ENCODE measurements at places on chromosomes 4 and X.

- DNase-seq = no peak
Measured at GRCh38 chr4:188383180-188383579, 243.9 kb downstream of the TRIML1 start.

GRCh38 chrX:68934922-68935321 lies 106.1 kb downstream of the EFNB1 start:
- no peak for DNase-seq

GRCh38 chrX:7941390-7942042 lies 14.3 kb upstream of the PNPLA4 start:
- no peak for DNase-seq

DNA sequence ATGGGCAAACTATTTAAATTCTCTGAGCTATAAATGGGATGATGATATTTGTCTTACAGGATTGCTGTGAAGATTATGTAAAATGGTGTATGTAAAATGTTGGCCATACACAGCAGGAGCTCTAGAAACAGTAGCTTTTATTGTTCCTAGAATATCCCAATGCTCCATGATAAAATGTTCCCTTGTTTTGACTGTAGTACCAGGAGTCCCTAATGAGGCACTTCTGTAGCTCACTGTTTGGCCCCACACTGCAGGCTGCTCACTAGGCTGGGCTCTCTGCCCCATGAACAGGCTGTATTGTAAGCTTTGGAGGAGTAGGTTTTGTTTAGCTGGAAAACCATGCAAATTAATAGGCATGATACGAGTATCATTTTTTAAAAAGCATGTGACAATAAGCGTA lies 3.3 kb upstream of the FGA start:
- no peak for DNase-seq

- no peak for DNase-seq
Measured at GRCh38 chr4:145058256-145058655, 39.7 kb downstream of the ANAPC10 start.

DNA sequence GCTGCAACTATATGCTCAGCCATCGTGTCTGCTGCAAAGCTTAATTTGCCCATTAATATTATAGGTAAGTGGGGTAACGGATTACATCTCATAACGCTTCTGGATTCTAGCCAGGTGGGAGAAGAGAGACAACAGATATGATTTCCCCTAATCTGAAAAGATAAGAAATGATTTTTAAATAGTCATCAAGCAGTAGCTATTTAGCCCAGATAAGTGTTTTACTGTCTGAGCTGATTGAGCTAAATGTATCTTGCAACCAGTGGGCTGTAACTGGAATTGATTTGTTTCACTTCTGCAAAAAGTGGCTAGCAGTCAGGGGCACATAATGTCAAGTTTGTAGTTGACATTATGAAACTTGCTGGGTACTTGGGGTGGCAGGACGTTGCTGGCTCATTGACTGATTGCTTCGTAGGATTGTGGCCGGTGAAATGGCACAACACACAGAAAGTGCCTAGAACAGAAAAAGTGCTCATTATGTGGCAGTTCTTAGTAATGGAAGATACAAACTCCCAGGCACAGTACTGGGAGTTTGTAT lies 18.5 kb downstream of the LAP3 start:
- no peak for DNase-seq
